ENCODE measurements at places on chromosomes 2 and 18.

- no peak for DNase-seq
These were observed 111.9 kb downstream of the HAUS1 start for GRCh38 chr18:46215902-46216723.

DNA sequence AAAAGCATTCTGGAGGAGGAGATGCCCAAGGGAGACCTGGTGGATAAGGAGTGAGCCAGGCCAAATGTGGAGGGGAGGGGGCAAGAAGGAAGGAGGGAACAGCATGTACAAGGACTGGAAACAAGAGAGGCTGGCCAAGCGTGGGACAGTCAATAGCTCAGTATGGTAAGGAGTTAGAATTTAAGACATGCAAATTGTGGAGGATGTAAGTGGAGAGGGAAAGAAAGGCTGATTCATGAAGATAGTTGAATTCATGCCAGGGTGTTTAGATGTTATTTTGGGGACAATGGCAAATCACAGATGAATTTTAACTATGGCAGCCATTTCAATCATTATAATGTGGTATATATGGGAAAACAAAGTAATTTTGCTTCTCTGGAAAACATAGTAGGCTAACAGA lies 462.3 kb downstream of the MEIS1 start:
- no peak for DNase-seq

DNA sequence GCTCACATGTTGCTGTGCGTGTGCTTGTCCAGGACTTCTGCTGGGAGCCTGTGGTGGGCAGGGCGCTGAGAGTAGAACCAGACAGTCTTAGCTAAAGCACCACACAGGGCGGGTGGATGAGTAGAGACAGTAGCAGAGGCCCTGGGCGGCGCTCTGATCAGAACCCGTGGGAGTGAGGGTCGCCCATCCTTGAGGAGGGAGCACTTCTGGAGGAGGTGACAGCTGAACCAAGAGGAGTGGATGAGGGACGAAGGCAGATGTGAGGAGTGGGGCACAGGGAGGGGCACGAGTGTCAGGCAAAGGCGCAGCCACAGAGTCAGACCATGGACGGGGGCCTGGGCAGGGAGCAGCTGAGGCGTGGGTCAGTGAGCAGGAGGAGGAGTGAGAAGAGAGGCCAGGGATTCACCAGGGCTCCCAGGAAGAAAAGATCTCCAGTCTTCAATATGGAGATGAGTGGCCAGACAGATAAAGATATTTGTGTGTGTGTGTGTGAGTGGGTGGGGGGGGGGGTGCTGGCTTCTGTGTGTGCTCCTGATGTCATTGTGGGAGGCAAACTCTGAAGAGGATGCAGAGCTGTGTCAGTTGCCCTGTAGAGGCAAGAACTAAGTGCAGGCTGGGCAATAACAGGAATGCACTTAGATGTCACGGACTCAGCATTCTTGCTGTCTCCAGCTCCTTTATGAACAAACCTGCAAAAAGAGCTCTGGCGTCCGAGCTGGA lies 79.6 kb downstream of the TPO start:
- no peak for DNase-seq

GRCh38 chr2:54845514-54845913 lies 122.1 kb downstream of the EML6 start:
- no peak for DNase-seq

- no peak for DNase-seq
These were observed 11.6 kb downstream of the TTR start for GRCh38 chr18:31603315-31603714.

DNA sequence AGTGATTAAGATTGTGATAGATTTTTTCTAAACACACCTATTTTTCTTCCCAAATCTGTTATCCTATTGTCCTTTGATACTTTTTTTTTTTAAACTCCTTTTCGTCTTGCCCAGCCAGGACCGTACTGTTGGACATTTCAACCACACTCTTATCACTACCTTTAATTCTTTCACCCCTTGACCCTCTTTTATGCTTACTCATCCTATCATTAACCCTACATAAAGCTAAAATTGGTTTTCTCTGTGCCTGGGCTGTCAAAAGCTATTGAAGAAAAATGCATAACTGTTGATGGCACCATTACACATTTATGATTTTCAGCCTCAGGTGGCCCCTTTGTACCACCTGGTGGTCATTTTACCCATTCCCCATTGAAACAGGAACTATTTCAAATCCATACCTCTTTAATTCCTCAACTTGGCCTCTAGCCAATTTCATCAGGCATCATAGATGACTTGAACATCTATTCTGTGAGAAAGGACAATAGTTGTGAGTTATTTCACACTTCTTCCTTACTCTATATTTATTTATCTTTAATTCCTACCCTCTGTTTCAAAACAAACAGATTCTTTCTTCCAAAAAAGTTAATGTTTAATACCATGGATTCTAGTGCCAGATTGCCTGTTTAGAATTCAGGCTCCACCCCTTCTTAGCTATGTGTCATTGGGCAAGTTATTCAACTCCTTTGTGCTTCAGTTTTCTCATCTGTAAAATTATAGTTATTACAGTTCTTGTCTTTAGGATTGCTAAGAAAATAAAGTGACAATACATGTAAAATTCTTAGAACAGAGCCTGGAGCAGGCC lies 258.6 kb downstream of the CAMKMT start:
- no peak for DNase-seq

GRCh38 chr2:73870084-73870483 lies 22.7 kb upstream of the ACTG2 start:
- DNase-seq, result no peak

DNA sequence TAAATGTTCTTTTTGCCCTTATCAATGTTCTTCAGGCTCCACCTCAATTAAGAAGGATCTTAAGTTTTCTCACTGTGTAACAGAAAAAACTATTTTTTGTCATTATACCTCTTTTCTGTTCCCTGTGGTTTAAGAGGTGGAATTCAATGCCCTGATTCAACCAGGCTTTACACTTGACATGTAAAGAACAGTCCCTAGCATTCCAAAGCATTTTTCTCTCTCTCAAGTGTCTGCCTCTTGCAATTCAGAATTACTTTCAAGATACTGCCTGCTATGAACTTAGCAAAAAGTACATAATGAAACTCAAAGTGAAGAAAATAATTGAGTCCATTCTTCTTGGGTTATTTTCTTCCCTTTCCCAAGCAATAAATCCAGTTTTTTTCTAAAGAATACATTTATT lies 160.6 kb upstream of the NOL4 start:
- DNase-seq, result no peak

- DNase-seq, result no peak
These were observed 108.7 kb upstream of the SERTAD2 start for GRCh38 chr2:64762301-64762997.

DNA sequence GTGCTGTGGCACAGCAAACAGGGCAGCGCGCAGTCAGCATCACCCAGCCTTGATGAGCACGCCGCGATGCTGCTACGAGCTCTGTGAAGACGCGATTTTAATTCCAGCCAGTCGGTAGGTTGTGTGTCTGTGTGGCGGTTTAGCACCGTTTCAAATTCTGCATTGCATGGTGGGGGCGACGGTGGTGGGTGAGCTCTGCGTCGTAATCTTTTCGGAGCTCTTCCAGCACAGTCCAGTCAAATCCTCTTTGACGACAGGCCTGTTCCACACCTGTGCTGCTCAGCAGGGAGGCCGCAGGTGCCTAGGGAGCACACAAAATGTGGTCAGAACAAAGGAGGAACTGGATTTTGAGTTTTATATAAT lies 8.6 kb downstream of the ALLC start:
- no peak for DNase-seq

- DNase-seq, result no peak
These were observed 581.2 kb upstream of the SLC8A1 start for GRCh38 chr2:41033127-41033526.

GRCh38 chr2:205878999-205879762 lies 196.9 kb downstream of the NRP2 start:
- no peak for DNase-seq

GRCh38 chr2:42424033-42424432 lies 63.0 kb upstream of the COX7A2L start:
- DNase-seq, result no peak
